Renal pelvis (tissue), 12 donors: ENCODE measurements at places on chromosomes 12 and 14.

DNA sequence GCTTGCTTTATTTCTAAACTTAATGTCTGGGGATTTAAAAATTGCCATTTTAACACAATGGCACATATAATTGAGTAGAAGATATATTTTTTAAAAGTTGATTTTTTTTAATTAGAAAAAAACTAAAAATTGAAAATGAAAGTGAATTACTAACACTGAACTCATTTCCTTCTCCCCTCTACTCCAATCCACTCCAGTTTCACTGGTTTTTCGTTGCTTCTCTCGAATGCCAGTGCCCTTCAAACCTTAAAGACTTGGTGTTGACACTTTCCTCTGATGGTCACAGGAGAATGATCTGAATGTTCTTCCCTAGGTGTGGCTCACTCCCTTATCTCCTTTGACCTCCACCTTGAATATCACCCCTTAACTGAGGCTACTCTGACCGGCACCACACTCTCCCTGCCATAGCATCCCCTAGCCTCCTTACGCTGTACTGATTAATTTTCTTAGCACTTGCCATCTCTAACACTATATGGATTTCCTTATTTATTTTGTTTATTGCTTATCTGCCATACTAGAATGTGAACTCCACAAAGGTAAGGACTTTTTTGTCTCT lies 107.1 kb downstream of the LIN7A start:
- no peak for DNase-seq

GRCh38 chr14:55440385-55440784 lies at the start of gene TBPL2:
TBPL2 (minus strand) TSS chr14:55440616; CDS start chr14:55440449, 167 bp downstream.
- DNase-seq: no peak

DNA sequence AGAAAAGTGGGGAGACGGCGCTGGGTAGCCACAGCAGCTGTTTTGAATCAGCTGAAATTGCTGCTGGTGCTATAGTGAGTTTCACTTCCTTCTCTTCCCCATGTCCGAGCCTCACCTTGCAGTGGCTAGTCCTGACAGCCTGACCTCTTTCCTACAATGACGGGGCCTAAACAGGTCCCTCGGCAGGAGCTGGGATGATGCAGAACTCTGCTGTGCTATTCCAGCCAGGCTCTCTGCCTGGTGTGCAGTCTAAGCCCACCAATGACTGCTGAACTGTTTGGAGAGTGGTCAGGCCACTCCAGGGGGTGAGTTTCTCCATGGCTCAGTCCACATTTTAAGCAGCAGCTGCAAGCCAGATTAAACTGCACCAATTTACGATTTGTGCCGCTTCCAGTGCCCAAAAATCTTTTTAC lies 207.3 kb downstream of the TTC7B start:
- no peak for DNase-seq

DNA sequence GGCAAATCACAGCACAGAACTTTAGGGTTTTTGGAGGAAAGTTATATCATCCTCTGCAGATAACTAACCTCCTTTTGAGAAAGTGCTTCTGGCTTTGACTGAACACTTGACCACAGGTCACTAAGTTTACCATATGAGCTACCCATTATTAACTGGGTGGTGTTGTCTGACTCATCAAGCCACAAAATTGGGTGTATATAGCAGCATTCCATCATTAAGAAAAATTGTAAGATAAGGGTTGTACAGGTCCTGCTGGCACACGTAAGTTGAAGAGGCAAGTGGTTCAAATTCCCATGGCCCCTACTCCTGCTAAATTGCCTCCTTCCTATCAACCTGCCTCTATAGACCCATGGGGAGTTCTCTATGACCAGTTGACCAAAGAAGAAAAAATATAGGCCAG lies 39.5 kb downstream of the L2HGDH start:
- no peak for DNase-seq

- DNase-seq: no peak
These were observed 164.6 kb downstream of the PPM1H start for GRCh38 chr12:62770381-62770780.

DNA sequence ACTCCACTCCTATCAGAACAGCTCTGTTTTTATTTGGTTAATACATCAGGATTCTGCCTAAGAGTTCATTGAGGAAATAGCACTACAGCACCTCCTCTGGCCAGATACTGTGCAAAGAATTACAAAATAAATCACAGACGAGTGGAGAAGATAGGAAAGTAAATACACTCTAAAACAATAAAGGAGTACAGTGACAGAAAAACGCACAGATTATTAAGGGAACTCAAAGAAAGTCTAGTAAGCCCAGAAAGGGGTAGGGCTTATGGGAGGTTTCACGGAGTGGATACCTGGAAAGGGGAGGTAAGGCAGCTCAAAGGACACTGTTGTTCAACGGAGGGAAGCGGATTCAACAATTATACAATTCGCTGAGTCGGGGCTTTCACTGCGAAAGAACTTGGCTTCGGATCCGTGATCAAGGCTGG lies 5.5 kb downstream of the OR10AD1 start:
- no peak for DNase-seq

DNA sequence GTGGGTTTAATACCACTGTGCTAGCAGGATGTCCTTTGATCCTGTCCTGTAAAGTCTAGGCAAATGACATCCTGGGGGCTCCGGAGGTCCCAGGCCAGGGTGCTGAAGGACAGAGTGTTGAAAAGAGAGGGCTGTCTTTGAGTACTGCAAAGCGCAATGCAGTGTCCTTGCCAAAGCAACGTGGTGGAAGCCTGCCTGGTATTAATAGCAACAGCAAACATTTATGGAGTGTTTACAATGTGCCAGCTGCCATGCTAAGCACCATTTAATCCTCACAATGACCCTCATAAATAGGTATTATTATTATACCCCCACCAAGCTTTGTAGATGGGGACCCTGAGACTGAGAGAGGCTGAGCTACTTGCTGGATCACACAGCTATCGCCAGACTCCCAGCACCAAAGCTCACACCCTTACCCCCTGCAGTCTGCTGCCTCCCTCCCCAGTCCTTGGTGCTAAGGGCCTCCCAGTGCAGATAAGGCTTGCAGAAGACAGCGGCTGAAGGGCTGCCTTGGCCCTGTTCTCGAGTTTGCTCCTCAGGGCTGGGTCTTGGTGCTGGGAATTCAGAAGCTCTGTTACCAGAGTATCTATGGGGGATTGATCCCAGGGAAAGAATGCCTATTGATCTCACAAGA lies 427.7 kb downstream of the FUT8 start:
- DNase-seq: no peak

DNA sequence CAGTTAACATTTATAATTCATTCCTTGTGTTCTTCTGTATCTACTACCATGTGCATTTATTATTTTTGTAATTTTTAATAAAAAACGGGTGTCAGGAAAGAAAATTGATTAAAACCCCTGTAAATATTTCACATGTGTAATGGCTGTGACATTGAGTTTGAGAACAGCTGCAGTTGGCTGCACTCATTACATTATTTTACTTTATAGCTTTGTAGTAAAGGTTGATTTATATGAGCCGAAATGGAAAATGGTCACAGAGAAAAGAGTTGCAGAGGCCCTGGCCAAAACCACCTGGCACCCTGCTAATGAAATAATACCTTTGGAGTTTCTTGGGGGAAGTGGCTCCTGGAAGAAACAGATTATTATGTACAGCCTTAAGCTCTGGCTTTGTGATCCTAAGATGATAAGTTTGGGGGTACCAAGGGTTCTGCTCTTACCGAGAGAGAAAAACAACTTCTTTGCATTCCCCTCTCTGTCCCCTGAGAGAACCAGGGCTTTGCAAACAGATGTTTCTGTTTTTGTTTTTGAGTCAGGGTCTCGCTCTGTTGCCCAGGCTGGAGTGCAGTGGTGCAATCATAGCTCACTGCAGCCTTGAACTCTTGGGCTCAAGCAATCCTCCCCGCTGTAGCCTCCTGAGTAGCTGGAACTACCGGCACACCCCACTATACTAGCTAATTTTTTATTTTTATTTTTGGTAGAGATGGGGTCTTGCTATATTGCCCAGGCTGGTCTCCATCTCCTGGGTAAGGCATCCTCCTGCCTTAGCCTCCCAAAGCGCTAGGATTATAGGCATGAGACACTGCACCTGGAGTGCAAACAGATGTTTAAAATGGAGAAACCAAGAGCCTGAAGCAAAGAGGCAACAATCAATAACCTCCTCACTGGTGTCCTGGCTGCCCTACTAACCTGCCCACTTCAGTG lies 9.7 kb upstream of the DYNLL1 start:
- DNase-seq: no peak

- DNase-seq: no peak
These were observed 240.8 kb upstream of the TMPO start for GRCh38 chr12:98274430-98275130.

DNA sequence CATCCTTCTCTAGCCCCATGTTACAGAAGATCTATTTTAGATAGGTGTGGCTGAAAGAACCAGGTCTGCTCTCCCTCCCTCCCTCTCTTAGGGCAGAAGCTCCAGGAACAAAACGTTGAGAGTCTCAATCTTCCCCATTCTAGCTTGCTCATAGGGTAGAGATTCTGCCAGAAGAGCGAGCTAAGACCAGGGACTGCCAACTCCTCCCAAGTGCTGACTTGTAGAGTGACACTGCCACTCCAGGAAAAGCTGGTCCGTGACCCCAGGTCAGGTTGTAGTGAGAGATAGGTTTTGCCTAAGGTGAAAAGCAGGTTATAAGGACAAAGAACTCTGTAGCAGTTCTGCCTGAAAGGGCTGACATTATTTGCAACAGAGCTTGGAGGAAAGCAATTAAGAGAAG lies 73.4 kb downstream of the INSM2 start:
- no peak for DNase-seq

DNA sequence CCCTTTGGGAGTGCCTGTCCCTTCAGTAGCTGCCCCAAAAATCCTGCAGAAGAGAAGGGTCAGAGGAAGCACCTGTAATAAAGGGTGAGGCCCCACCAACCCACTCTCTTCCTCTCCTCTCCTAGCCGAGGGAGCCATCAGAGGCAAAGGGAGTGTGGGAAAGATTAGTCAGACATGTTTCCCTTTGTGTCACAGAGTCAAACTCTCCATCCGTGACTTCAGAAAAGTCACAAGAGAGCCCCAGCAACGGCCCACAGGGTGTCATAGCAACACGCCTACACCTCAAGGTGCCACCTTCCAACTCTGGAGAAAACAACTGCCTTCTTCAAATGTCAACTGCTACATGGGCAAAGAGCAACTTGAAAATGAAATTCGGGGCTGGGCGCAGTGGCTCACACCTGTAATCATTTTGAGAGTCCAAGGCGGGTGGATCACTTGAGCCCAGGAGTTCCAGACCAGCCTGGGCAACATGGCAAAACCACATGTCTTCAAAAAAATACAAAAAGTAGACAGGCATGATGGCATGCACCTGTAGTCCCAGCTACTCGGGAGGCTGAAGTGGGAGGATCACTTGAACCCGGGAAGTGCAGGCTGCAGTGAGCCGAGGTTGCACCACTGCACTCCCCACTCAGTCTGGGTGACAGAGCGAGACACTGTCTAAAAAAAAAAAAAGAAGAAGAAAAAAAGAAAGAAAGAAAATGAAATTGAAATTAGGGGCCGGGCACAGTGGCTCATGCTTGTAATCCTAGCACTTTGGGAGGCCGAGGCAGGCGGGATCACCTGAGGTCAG lies 17.7 kb upstream of the CD27 start:
- no peak for DNase-seq
